ENCODE measurements at places on chromosomes 5 and 9.
A peak's percentile ranks its signal among the peaks of the same experiment; 100 is the strongest.

DNA sequence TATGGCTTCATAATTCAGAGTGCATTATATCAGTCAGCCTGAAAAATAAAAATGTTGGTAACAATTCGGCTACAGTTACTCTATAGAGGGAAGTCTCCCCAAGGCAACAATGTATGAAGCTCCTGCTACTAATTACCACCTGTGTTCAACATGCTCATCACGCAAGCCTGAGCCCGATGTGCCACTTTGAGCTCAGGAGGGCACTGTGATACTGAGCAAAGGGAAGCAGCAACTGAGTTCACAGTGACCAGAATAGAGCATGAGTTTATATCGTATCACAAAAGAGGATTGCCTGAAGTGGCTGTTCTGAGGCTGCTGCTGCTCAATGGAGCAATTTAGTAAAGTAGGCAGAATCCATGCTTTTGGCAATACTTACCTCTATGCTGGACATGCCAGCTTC, 202.0 kb upstream of the HAPLN1 start:
- DNase-seq, result no peak

DNA sequence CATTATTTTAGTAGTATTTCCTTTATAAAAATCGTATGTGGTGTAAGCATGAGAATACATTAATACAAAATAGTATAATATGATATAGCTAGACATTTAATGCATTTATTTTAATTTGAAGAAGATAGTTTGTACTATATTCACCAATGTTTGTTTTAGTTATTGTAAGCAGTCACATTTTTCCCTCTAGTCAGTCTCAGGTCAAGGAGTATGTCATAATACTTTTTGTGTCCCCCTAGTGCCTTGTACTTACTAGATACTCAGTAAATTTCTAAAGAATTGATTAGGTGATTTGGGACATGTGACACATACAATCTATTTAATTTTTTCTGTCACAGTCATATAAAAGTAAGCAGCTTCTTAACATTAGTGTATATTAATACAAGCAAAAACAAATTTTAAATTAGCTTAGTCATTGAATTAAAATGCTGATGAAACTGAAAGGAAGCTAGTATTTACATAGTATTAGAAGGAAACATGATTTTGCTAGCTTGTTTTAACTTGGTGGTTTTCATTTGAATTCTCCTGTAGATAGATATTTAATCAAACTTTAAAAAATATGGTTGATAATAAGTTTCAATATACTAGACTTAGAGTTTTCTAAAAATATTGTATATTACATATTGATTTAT, 242.2 kb downstream of the FER start:
- DNase-seq, result no peak

DNA sequence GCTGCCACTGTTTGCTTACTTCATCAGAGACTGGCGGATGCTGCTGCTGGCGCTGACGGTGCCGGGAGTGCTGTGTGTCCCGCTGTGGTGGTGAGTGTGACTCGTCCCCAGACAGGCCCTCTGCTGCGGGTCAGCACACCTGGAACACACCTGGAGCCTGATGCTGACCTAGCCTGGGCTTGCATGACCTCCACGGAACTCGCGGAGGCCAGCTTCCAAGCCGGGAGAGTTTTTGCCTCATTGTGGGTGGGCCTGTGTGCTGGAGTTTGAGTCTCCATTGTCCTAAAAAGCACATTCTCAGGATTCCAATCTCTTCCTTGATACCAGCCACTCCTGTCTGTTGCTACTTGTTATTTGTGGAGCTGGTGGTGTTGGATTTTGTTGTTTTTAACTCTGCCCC, 28.1 kb downstream of the SLC22A4 start:
- DNase-seq, result no peak

DNA sequence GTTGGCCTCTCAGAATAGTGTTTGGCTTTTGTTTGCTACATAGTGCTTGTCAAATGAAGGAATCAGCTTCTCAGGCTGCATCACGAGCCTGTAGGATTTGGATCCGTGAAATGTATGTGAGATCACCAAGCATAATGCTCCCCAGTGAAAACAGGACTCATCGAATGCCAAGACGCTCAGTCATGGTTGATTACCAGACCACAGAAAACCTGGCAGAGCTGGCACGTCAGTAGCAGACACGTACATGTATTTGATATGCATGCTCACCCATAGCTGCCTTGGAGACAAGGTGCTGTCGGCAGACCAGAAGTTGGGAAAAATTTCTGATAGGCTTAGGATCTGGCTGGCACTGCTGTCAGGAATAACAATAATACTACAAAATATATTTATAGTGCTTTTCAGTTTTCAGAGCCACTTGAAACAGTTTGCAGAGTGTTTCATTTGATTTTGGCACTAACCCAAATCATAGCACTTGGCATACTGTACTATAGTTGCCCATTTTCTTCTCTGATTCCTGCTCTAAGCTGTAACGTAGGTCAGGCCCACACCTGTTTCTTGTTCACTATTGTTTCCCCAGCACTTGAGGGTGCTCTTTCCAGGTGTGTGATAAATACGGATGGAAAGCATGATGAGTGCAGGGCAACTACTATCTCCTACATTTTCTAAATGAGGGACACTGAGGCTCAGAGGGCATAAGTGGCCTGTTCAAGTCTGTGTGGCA, 226.1 kb downstream of the NR3C1 start:
- no peak for DNase-seq

GRCh38 chr5:141889282-141889871, 11.2 kb upstream of the PCDH1 start:
- DNase-seq, result no peak

GRCh38 chr5:37847978-37848425, 8.2 kb upstream of the GDNF start:
- no peak for DNase-seq

GRCh38 chr9:75027187-75028107, 646 bp downstream of the CARNMT1 start:
- DNase-seq, result peak; percentile 32

GRCh38 chr9:88891040-88891439, 100.2 kb upstream of the S1PR3 start:
- no peak for DNase-seq

DNA sequence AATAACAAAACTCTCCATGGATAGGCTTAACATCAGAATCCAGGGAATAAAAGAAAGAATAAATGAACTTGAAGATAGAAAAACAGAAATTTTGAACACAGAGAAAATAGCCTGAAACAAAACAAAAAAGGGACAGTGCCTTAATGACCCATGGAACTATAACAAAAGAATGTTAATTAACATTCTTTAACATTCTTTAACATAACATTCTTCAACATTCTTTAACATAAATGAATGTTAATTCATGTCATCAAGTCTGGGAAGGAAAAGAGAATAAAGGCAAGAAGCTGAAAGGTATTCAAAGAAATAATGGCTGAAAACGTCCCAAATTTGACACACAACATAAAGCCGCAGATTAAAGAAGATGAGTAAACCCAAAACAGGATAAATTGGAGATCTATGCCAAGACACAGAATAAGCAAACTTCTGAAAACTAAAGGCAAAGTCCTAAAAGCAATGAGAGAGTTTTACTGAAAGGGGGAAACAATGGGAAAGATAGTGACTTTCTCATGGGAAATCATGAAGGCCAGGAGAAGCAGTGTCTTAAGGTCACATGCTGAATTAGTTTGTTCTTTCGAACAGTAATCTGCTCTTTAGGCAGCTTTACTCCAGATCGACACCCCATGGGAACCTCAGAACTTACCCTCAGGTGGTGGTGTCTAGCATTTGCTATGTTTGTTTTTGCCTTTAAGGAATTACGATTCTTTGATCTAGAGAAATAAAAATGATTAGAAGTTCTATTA, 483.0 kb downstream of the KDM4C start:
- DNase-seq, result no peak

GRCh38 chr9:74949859-74950855, 2.6 kb downstream of the C9orf40 start:
- no peak for DNase-seq

DNA sequence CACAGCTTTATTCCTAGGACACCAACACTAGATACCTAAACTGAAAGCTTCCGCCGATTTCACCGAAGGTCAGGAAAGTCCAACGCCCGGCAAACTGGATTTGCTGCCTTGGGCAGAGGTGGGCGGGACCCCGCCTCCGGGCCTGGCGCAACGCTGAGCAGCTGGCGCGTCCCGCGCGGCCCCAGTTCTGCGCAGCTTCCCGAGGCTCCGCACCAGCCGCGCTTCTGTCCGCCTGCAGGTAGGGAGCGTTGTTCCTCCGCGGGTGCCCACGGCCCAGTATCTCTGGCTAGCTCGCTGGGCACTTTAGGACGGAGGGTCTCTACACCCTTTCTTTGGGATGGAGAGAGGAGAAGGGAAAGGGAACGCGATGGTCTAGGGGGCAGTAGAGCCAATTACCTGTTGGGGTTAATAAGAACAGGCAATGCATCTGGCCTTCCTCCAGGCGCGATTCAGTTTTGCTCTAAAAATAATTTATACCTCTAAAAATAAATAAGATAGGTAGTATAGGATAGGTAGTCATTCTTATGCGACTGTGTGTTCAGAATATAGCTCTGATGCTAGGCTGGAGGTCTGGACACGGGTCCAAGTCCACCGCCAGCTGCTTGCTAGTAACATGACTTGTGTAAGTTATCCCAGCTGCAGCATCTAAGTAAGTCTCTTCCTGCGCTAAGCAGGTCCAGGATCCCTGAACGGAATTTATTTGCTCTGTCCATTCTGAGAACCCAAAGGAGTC, at the start of gene CD274:
Gene CD274, plus strand, starts transcription at position 184 of the 733 bp plus-strand sequence. CDS start 5,572 bp downstream, outside the sequence.
- DNase-seq, result peak; percentile 78

All from activated CD4-positive, alpha-beta T cell treated with anti-CD3 and anti-CD28 coated beads, Interleukin-2, amount 50 U/mL, for 4 hours (primary cell).